ENCODE measurements at places on chromosomes 4 and X.

GRCh38 chr4:80201252-80202151 is 4.2 kb downstream of the PRDM8 start:
- peak; percentile 62 for DNase-seq

GRCh38 chrX:20215565-20215964 is 51.1 kb downstream of the RPS6KA3 start:
- DNase-seq = no peak

- no peak for DNase-seq
Observed at GRCh38 chrX:40323977-40324376, 226.2 kb upstream of the BCOR start.

DNA sequence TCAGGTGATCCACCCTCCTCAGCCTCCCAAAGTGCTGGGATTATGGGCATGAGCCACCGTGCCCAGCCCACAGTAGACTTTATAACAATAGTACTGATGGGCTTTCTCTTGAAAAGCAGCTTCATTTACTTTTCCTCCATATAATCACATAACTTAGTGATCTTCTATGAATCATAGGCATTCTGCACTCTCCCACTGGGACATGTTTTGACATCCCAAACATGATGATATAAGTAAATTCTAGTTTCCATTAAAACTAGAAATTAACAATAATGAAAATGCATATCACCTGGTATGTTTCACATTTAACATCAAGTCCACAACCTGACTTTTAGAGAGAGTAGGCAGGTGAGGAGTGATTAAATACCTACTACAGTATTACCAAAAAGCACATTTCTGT is 96.5 kb downstream of the CAMK2D start:
- no peak for DNase-seq

DNA sequence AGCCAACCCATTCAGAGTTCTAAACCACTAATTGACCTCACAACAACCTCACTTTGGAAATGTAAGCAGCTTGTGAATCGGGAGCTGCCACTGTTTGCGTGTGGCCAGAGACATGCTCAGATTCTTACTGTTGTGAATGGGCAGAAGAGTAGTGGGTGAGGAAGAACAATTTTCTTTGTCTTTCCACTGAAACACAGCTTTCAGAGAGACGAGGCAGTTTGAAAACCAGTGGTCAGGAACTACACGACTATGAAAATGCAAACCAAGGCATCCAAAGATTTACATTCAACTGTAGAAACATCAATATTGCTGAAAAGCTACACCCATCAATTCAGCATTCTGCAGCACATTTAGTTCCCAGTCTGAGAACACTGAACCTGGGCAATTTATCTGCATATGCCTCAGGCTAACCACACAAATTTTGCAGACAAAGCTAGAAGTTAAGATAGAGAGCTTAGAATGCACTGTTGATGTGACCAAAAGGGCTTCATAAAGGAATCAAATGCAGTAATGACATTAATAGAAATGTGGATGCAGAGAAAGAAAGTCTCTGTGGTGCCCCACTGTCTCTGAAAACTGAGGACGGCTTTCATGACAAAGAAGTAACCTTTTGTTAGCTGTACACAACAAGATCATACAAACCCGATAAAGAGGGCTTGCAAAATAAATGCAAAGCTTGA is 134.3 kb downstream of the APBB2 start:
- DNase-seq = no peak

DNA sequence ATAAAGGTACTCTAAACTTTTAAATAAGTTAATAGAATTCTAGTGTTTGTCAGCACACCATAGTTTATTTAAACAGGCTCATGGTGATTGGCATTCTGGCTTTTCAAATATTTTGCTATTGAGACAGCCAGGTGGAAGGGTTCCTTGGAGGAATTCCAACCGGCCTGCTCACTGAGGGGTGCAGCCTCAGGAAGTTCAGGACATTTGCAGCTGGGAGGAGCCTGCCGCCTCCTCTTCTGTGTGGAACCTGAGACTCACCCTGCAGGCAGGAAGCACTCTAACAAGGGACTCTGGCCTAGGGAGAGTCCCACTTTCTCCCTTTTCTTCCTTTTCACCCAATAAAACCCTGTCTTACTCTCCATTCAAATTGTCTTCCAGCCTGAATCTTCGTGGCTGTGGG is 1328.0 kb downstream of the FSTL5 start:
- DNase-seq = no peak

- DNase-seq = peak; percentile 92
Observed at GRCh38 chrX:45769761-45770582, 569.3 kb upstream of the DIPK2B start.

DNA sequence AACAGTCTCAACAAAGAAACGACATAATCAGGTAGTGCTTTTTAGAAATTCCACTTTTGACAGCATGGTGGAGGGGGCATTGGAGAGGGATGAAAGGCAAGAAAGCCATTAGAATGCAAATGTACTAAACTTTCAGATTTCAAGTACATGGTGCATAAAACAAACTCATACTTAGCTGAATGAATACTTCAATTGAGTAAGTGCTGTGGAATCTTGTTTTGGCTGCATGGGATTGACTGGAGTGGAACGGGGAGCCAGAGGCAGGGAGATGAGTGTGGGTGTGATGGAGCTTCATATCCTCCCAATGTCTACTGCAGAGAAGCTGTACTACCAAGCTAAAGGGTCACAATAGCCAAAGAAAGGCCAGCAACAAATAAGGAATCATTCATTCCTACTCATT is 52.4 kb downstream of the USP46 start:
- DNase-seq = peak; percentile 37

- DNase-seq = no peak
Observed at GRCh38 chr4:94516999-94517398, 65.3 kb downstream of the PDLIM5 start.

DNA sequence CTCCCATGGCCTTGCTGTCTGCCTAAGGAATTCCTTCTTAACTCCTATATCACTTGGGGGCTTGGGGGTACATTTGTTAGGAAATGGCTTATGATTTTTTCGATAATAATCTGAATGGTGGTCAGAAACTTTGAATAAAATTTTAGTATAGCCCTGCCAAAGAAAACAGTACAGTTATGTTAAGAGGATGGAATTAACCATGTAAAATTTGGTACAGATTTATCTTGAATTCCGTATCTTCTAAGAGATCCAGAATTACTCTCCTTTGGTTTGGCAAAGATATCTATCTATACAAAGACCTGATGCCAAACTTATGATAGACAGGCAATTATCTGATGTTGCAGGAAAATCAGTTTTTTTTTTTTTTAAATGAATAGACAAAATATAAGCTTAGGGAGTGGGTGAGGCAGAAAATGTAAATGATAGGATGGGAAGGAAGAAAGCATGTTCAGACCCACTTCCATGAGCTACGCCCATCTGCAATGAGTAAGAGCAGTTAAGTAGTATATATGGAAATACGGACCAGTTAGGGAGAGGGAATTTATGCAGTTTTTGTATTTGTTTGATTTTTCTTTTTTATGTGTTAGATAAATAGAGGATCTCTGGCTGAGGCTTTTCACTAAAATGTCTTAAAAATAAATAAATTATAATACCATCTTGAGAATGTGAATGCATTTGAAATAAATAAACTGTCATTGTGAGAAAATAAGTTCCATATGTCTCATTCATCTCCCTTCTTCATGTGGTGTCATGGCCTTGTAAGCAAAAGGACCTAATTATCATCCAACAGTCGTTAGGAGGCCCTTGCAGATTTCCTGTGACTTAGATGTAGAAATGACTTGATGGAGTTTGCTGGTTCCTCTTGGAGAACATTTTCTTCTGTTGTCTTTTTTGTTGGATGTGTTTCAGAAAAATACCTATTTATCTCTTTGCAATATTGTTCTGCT is 389.6 kb downstream of the ARHGAP24 start:
- DNase-seq = no peak

- no peak for DNase-seq
Observed at GRCh38 chr4:58163156-58163555, 1053.0 kb upstream of the IGFBP7 start.

DNA sequence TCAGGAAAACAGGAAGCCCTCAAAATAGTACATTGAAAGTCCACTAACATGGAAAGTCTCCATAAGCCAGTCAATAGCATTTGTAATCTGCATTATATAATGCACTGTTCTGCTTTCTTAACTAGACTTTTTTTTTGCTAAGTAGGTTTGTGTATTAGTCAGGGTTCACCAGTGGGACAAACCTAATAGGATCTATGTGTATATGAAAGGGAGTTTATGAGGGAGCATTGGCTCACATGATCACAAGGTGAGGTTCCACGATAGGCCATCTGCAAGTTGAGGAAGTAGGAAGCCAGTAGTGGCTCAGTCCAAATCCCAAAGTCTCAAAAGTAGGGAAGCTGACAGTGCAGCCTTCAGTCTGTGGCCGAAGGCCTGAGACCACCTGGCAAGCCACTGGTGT is 116.0 kb downstream of the MXRA5 start:
- no peak for DNase-seq

GRCh38 chrX:12304261-12304660 is 166.0 kb downstream of the FRMPD4 start:
- peak; percentile 76 for DNase-seq

GRCh38 chr4:75512386-75513211 is 1.6 kb downstream of the RCHY1 start:
- peak; percentile 77 for DNase-seq

DNA sequence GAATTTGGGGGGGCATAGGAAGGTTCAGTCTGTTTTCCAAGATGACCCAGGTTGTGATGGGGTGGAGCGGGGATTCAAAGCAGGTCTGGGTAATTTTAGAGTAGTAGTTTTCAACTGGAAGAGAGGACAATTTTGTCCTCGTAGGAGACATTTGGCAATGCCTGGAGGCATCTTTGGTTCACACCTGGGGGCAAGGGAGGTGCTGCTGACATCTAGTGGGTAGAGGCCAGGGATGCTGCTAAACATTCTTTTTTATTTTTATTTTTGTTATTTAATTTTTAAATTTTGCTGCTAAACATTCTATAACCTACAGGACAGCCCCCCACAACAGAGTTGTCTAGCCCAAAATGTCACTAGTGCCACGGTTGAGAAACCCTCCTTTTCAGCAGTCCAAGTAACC is 1.9 kb downstream of the RAB9A start:
- no peak for DNase-seq

- peak; percentile 60 for DNase-seq
Observed at GRCh38 chr4:168694667-168695066, 197.8 kb downstream of the PALLD start.

GRCh38 chrX:30816079-30816478 is 73.0 kb downstream of the TAB3 start:
- no peak for DNase-seq

DNA sequence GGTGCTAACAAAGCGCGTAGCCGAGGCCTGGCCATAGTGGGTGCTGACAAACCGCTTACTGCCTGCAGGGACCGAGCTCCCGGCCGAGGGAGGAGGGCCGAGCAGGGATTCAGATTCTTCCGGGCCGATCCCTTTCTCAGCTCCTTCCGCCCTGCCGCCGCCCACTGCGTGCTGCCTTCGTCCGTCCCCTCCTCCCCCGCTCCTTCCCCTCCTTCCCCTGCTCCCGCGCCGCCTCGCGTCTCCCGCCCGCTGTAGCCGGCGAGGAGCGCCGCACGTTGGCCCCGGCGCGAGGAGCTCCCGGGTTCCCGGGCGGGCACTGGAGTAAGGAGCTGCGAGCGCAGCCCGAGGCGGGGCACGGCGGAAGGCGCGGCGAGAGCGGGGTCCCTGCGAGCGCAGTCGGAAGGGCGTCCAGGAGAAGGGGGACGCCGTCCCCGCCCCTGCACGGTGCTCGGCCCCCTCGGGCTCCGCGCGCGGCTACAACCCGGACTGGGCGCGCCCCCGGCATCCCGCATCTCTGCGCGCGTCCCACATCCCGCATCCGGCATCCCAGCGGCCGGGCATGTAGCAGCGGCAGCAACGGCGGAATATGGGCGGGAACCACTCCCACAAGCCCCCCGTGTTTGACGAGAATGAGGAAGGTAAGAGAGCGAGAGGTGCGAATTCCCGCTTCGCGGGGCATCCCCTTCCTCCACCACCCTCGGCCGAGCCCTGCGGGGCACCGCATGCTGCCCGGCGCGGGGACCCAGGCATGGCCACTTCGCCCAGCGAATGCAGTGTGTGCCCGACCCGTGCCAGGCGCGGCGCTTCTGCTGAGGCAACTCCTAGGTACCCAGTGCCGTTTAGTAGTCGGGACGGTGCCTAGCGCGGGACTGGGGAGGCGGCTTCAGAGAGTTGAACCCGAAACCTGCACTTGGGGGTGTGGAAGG is at the start of gene STK32B:
TSS of gene STK32B (plus strand) at position 203 of the 926 bp plus-strand sequence.
- peak; percentile 85 for DNase-seq

Measured in AG10803 (cell line).